ENCODE measurements at places on chromosomes 2 and 18. TPM values are rescaled to one million over a fixed set of nuclear protein-coding genes. Genes with fewer than 3 reads are reported as not detected.

PAX8 gene
- 607 TPM for total RNA-seq

- H3K36me3 ChIP-seq, result no peaks in the 10 kb centered on the region
- no peaks in the 10 kb centered on the region for H3K4me1 ChIP-seq
- no peaks in the 10 kb centered on the region for H3K27me3 ChIP-seq
- no peak overlapping the region for H3K27ac ChIP-seq
- H3K4me3 ChIP-seq, result peak overlapping the region; percentile 48
Observed at GRCh38 chr2:58427572-58428095, 186.5 kb upstream of the FANCL start.

TCF23 gene
- total RNA-seq, result 0.38 TPM

DNA sequence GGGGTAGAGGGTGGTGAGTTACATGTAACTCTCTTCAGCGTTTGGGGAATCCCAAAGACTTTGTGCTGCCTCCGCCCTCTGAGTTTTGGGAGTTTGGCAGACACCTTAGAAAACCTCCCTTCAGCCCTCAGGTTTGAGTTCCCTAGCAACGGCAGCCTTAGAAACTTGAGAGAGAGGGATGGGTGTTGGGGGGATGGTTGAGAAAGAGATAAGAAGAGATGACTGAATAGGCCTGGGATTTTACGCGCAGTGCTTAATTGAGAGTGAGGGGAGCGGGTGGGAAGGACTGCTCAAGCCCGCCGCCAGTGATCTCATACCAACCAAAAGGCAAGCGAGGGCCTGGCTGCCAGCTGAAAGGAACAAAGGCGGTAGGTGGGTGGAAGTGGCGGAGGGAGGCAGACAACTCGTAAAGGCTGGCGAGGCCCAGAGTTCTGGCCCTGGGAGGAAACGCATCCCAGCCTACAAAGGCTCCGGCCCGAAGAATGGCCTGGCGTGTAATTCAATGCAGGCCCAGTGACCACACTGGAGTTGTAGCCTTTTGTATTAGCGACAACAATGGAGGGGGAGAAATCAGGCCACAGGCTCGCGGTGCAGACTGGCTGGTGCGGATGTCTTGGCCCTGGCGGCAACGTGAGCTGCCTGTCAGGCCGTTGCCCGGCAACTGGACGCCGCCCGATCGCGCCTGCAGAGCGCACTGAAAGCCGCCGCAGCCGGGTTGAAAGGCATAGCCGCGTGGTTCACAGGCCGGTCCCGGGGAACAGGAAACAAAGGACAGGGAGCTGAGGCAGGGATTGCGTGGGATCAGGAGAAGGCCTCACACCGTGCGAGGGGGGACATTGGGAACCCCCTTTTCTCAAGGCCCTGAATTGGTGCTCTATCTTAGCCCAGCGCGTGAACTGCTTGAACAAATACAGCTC is 39.9 kb upstream of the DARS1 start:
- no peaks in the 10 kb centered on the region for H3K36me3 ChIP-seq
- no peaks in the 10 kb centered on the region for H3K4me1 ChIP-seq
- no peak overlapping the region for H3K4me3 ChIP-seq
- peak; percentile 91 for DNase-seq

DNA sequence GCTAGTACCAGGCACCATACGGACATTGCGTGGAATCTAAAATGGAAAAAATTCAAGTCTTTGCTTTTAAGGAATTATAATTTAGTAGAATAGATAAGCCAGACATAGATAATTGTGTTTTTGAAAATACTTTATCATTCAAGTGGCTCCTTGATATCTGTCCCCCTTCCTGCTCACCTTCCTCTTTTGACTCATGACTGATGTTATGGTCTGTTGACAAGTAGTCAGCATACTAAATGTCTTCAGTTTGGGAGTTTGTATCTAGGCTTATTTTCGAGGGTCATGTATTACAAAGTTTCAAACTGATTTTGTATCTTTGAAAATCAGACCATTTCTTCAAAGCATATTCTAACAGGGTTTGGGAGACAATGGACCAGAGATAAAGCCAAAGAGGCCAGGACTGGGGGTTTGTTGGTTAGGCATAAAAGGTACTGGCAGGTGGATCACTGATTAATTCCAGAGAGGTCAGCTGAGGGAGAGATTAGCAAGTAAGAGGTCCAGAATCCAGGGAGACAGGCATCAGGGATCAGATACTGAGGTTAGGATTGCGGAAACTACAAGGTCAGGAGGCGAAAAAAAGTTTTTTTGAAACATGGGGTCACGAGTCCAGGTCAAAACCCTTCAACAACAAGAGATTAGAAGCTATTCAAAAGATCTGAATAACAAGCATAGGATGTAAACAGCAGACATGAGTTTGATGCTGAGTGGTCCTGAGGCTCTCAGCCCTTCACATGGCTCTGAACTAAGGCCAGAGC is 31.5 kb upstream of the KLHL14 start:
- DNase-seq, result no peak
- no peak overlapping the region for H3K27ac ChIP-seq
- no peaks in the 10 kb centered on the region for H3K36me3 ChIP-seq
- peaks cover 13% of the 10 kb centered on the region for H3K4me1 ChIP-seq
- no peaks in the 10 kb centered on the region for H3K27me3 ChIP-seq

DNA sequence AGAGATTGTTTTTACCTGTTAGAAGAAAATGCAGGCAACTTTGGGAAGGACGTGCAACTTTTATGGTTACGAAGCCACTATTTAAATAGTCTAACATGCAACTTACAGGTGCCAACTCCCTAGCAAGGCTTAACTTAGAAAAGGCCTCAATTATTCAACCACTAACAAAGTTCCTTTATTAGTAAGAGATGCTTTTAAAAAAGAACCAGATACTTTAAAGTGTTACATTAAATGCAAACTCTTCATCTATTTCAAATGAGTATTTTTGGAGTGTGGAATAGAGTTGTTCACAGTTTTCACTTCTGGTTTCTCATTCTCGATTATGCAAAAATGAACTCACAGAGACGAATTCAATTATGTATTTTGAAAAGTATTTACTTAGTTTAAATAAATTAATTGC is 51.7 kb downstream of the PELI1 start:
- H3K27ac ChIP-seq, result no peak overlapping the region
- H3K36me3 ChIP-seq, result peaks cover 21% of the 10 kb centered on the region
- no peaks in the 10 kb centered on the region for H3K4me1 ChIP-seq
- H3K4me3 ChIP-seq, result no peak overlapping the region
- no peaks in the 10 kb centered on the region for H3K27me3 ChIP-seq

- H3K27ac ChIP-seq, result no peak overlapping the region
- H3K36me3 ChIP-seq, result no peaks in the 10 kb centered on the region
- H3K4me1 ChIP-seq, result no peaks in the 10 kb centered on the region
- no peak for DNase-seq
- H3K27me3 ChIP-seq, result no peaks in the 10 kb centered on the region
Observed at GRCh38 chr2:185979546-185980071, 241.0 kb downstream of the FSIP2 start.

- no peak for DNase-seq
- no peaks in the 10 kb centered on the region for H3K4me1 ChIP-seq
- H3K4me3 ChIP-seq, result no peak overlapping the region
- H3K36me3 ChIP-seq, result no peaks in the 10 kb centered on the region
Observed at GRCh38 chr2:142175813-142176338, 45.1 kb upstream of the LRP1B start.

DNA sequence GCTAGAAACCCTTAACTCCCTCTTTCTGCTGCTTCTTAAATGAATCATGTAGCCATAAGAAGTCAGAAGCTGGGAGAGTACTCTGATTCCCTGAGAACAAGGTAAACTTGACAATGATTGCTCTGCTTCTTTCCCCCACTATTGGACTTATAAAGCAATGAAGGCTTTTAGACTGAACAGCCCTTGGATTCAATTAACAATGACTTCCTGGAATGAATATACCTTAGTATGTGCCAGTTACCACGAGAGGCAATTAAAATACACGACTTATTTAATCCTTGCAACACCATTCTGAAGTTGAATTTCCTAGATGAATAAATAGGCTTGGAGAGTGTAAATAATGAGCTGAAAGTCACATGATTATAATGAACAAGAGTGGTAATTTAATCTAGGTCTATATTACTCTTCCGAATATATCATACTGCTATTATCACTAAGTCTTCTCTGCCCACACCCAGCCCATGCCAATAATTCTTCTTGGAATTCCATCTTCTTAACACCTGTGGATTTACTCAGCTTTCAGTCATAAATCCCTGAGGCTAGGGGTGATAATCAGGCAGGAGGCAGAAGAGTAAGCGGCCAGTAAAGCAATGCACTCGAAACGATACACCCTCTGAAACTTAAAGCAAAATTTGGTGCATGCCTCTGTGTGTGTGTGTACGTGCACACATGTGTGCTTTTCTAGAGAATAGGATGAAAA is 170.2 kb downstream of the ATAD2B start:
- peaks cover 7% of the 10 kb centered on the region for H3K36me3 ChIP-seq
- peak; percentile 8 for DNase-seq
- H3K4me3 ChIP-seq, result no peak overlapping the region

- no peak for DNase-seq
- no peaks in the 10 kb centered on the region for H3K27me3 ChIP-seq
- no peak overlapping the region for H3K27ac ChIP-seq
- H3K4me3 ChIP-seq, result no peak overlapping the region
- no peaks in the 10 kb centered on the region for H3K4me1 ChIP-seq
- no peaks in the 10 kb centered on the region for H3K36me3 ChIP-seq
Observed at GRCh38 chr18:38611036-38611964, 1045.7 kb upstream of the CELF4 start.

- peaks cover 84% of the 10 kb centered on the region for H3K27me3 ChIP-seq
- peaks cover 13% of the 10 kb centered on the region for H3K4me1 ChIP-seq
- no peaks in the 10 kb centered on the region for H3K36me3 ChIP-seq
- no peak overlapping the region for H3K27ac ChIP-seq
Observed at GRCh38 chr2:199465988-199466691, 8.4 kb upstream of the SATB2 start.

ADAM23 gene
- 1.0 TPM for total RNA-seq

DNA sequence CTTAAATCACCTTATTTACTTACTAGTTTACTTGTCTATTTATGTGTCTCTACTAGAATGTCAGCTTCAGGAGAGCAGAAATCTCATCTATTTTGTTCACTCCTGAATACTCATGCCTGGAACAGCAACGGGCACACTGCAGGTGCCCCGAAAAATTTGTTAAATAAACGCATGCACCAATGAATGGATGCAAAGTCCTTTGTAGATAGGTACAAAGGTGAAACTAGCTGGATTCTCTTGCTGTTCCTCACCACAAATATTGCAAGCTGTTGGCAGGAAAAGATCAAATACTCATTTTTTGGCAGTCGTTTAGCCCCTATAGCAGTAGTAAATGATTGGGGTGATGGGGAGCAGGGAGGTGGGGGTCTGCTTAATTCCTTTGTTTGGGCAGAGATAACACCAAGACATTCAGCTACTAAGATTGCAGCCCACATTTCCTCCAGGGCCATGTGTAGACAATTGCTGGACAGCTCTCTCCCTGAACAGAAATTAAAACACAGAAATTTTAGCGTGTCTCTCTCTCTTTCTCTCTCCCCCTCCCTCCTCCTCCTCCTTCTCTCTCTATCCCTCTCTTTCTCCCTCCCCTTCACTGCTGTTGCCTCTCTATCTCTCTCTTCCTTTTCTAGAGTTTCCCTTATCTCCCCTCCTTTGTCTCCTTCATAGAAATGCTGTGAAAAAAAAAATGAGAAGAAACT is 5.4 kb downstream of the MARCHF4 start:
- peaks cover 16% of the 10 kb centered on the region for H3K27me3 ChIP-seq
- no peaks in the 10 kb centered on the region for H3K36me3 ChIP-seq
- no peak for DNase-seq
- no peak overlapping the region for H3K4me3 ChIP-seq

DNA sequence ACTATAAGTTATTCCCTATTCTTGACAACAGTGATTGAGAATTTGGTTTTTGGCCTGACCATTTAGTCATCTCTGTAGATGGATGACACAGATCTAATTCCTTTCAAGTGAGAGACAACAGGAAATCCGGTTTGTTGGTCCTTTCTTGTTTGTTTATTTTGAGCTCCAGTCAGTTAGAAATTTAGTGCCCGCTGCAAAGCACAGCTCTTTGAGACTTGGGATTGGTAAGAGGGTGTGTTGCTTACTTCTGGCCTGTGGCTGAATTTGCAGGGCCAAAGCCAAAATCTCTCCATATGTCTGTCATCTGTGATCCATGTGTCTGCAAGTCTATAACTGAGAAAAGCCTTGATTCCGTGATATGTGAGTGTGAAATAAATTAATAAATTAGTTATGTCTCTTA is 74.3 kb downstream of the BIN1 start:
- H3K27me3 ChIP-seq, result no peaks in the 10 kb centered on the region
- no peak overlapping the region for H3K27ac ChIP-seq
- H3K36me3 ChIP-seq, result no peaks in the 10 kb centered on the region
- H3K4me1 ChIP-seq, result no peaks in the 10 kb centered on the region
- no peak overlapping the region for H3K4me3 ChIP-seq

DNA sequence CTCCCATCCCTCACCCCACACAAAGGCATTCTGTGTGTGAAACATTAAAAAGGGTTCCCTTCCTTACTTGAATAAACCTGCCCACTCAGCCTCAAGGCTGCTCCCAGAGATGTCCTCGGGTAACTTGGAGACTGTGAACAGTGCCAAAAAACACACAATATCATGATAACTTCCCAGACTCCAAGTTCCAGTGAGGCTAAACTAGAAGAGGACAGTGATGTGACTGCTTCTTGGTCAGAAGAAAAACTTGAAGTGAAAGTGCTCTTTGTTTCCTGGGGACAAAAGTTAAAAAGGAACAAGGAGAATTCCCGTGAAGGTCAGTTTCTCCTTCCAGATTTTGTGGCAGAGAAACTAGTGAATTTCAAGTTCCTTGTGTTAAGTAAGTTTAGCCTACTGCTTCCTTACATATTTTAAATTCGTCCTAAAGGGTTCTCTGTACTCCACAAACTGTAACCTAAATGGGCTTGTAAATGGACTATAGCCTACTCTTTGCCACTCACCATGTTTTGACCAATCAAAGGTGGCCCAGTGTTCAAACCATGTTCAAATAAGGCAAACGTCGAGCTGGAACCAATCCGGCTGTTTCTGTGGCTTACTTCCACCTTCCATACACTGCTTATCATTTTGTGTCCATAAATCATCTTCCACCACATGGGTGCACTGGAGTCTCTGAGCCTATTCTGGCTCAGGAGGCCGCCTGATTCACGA is 20.4 kb downstream of the TPRKB start:
- H3K27ac ChIP-seq, result peak overlapping the region; percentile 78
- H3K4me3 ChIP-seq, result peak overlapping the region; percentile 19
- no peaks in the 10 kb centered on the region for H3K36me3 ChIP-seq
- DNase-seq, result peak; percentile 46

SERPINB12 gene
- total RNA-seq, result not detected

DNA sequence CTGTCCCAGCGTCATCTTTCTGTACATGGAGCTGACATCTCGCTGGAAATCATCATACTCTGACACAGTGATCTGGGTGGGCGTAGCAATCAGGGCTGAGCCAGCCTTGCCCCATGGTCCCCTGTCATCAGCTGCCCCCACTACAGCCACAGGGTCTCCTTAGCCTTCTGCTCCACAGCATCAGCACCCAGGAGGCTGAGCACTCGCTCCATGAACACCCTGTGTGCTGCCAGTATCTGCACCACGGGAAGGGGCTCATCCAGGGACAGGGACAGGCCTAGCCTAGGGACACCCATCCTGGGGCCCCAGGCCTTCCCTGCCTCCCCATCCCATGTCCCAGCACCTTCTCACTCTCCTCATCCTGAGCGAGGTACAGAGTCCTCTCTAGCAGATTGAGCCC is 11.4 kb downstream of the ALPG start:
- peaks cover 24% of the 10 kb centered on the region for H3K27me3 ChIP-seq
- H3K4me3 ChIP-seq, result no peak overlapping the region
- no peak for DNase-seq
- H3K27ac ChIP-seq, result no peak overlapping the region
- H3K36me3 ChIP-seq, result no peaks in the 10 kb centered on the region

MOB4 gene
- total RNA-seq, result 23.0 TPM

MPP4 gene
- total RNA-seq, result 0.19 TPM

TUBA3E gene
- total RNA-seq, result not detected
